ENCODE measurements at places on chromosomes 6 and 20.

- peak; percentile 94 for DNase-seq
Measured at GRCh38 chr6:2127484-2127911, 117.9 kb downstream of the GMDS start.

GRCh38 chr20:48298851-48299484 is 513.7 kb upstream of the SULF2 start:
- DNase-seq, result peak; percentile 96

GRCh38 chr6:127918506-127919427 is 17.9 kb upstream of the THEMIS start:
- no peak for DNase-seq

- DNase-seq, result peak; percentile 73
Measured at GRCh38 chr6:1596088-1596852, 13.4 kb upstream of the FOXC1 start.

GRCh38 chr20:18360635-18361034 is 72.3 kb downstream of the ZNF133 start:
- DNase-seq, result no peak

- DNase-seq, result no peak
Measured at GRCh38 chr6:128204616-128205015, 303.8 kb upstream of the THEMIS start.

- DNase-seq, result no peak
Measured at GRCh38 chr6:12436224-12436623, 146.1 kb downstream of the EDN1 start.

DNA sequence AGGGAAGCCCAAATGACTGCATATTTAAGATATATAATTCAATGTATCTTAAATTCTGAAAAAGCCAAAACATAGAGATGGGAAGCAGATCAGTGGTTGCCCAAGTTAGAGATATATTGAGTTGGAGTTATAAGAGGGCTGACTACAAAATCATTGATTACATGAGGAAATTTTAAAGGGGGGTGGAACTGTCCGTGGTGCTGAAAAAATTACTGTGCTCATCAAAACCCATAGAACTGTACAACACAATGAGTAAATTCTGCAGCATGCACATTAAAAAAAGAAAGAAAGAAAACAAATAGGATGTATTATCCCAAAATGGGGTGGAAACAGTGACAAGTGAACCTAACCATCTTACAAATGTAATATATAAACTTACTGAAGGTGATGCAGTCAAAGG is 100.9 kb downstream of the FUT9 start:
- no peak for DNase-seq

DNA sequence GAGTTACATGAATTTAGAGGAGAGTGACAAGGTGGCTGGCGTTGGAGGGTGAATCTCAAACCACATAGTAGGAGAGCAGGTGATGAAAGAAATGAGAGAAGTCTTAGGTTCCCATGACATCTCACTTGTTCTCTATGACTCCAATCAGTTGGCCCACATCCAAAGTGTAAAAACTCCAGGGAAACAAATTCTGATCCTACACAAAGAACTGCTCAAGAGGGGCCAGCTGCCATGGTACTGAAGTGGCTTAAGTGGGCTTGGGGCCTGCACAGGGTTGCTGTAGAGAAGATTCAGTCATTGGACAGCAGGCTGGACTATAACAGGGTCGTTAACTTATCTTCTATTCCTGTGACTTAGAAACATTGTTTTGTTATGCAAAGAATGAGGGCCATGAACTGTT is 7.6 kb upstream of the ADGRF4 start:
- DNase-seq, result no peak

GRCh38 chr20:54668271-54669039 is 193.1 kb downstream of the DOK5 start:
- peak; percentile 57 for DNase-seq

- DNase-seq, result no peak
Measured at GRCh38 chr20:18974660-18975059, 161.1 kb downstream of the SCP2D1 start.

DNA sequence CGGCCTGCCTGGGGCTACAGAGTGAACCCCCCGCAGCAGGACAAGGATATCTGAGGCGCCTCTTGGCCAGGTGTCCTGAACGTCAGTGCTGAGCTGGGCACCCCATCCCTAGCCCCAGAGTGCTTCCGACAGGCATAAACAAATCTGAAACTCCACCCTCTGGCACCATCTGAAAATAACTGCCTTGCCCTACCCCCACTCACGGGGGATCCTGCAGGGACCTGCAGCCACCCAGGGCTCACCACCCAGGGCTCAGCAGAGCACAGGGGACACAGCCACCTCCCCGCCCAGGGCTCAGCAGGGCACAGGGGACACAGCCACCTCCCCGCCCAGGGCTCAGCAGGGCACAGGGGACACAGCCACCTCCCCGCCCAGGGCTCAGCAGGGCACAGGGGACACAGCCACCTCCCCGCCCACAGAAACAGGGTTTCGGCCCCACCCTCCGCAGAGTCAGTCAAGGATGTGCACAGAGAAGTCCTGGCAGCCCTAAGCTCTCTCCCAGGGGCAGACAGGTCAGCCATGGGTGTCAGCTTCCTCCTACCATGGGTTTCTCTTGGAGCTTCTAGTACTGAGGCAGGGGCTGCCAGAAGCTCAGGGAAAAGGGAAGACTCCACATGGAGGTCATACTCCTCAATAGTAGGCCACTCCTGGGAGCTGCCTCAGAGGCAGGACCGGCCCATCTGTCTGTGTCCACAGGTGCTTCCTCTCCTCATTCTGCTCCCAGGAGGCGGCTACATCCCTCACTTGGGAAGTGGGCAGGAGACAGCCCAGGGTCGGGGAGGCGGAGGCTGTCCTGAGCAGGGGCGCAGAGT is 4.6 kb downstream of the UCKL1 start:
- peak; percentile 37 for DNase-seq

GRCh38 chr6:123967905-123968304 is 164.2 kb downstream of the NKAIN2 start:
- DNase-seq, result no peak
